Mammary epithelial cell (primary cell): ENCODE measurements at places on chromosomes 16 and 17. TPM values are rescaled to one million over a fixed set of nuclear protein-coding genes. Genes with fewer than 3 reads are reported as not detected.

CDH15 gene
- 0.33 TPM for total RNA-seq

DNA sequence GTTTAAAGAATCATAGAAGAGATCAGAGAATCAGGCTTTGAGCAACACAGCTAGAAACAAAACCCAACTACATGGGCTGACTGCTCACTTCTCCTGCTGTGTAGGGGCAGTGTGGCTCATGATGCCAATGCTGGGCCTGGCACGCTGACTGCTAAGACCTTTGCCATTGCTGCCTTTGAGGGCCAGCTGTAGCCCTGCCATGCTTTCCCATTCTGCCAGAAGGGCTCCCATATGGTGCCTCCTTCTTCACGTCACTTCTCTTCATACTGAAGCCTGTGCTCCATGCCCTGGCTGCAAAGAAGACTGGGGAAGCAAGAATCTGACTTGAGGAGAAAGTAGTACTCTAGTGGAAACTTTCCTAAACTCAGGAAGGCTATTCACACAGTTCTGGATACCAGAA lies 232.9 kb downstream of the UTP18 start:
- no peak for DNase-seq

- DNase-seq, result no peak
Observed at GRCh38 chr16:80848862-80849261, 44.5 kb upstream of the CDYL2 start.

GRCh38 chr16:58842156-58842555 lies 108.0 kb upstream of the GOT2 start:
- DNase-seq, result no peak

DNA sequence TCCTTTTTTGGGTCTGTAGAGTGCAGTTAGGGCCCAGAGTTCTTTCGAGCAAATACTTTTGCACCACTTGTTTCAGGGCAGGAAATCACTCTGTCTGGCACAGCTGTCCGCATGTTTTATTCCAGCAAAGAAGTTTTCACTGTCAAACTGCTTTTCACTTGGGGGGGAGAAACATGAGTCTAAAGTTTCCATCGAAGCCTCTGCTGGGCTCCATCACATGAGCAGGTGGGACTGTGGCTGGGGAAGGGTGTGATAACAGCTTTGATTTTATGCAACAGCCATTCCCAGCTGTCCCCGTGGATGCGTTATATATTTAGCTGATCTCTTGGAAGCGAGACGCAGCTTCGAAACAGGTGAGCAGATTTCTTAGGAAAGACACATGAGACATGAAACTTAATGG lies 288.6 kb downstream of the SNX29 start:
- no peak for DNase-seq

DNA sequence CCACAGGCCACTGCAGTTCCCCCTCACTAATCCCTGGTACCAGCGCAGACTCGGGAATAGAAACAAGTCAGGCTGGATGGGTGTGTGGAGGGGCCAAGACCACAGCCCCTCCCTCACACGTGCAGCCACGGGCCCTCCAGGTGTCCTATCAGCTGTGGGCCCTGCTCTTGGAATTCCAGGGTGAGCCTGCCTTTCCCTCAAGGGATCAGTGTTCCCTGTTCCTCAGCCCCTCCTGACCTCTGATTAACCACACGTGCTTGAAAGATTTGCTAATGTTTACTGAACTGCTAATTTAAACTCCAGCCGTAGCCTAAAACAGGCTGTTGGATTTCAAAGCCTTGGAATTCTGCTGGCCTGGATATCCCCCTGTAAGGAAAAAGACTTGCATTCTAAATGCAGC lies 146.4 kb downstream of the SOCS1 start:
- DNase-seq, result no peak

- no peak for DNase-seq
Observed at GRCh38 chr17:30570191-30570590, 93.0 kb downstream of the GOSR1 start.

DNA sequence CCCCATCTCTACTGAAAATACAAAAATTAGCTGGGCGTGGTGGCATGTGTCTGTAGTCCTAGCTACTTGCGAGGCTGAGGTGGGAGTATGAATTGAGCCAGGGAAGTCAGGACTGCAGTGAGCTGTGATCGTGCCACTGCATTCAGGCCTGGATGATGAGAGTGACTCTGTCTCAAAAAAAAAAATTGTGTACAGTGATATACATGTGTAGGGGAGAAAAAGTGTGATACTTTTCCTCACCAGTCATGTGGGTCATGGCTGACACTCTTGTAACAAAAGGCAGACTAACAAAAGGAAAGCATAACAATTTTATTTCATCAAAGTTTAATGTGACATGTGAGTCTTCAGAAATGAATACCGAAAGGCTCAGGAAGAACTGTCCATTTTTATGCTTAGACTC lies 2.0 kb upstream of the ABCC12 start:
- DNase-seq, result no peak

DNA sequence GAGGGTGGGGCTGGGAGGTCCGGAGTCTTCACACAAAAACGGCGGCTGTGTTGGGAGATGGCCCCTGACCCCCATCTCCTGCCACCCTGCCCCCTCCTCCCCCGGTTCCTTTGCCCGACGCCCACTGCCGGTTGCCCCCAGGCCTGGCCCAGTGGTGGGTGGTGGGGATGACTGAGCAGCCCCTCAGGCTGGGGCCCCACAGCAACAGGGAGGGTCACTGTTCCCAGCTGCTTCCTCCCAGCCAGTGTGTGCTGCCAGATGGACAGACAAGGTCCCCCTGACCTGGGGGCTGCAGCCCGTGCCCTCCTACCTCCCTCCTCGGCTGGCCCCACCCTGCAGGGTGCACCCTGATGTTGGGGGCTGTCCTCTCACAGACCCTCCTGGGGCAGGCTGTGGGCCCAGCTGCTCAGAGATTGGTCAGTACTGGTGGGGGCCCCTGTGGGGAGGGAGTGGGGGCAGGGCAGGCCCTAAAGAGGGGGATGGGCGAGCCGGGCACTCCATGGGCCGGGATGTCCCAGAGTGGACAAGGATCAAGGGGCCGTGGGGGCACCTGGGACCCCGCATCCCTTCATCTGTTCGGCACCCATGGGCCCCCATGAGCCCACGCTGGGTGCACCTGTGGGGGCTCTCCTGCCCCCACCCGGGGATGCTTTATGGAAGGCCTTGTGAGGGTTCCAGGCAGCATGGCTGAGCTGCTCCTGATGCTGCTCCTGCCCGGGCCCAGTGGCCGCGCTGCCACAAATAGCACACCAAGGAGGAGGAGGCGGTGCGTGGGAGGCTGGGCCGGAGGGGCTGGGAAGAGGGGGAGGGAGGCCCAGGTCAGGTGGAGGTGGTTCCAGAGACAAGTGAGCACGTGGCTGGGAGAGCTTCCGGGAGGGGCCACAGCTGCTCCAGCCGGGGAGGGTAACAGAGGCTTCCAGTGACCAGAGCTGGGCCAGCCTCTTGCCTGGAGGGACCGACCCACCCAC lies 5.1 kb downstream of the C1QTNF8 start:
- DNase-seq, result no peak

NUPR1 gene
- 160 and 359 TPM in 2 replicates for total RNA-seq

- DNase-seq, result no peak
Observed at GRCh38 chr16:85986931-85987749, 88.2 kb downstream of the IRF8 start.

- DNase-seq, result no peak
Observed at GRCh38 chr16:35560637-35560984, 2101.2 kb downstream of the TP53TG3F start.

DNA sequence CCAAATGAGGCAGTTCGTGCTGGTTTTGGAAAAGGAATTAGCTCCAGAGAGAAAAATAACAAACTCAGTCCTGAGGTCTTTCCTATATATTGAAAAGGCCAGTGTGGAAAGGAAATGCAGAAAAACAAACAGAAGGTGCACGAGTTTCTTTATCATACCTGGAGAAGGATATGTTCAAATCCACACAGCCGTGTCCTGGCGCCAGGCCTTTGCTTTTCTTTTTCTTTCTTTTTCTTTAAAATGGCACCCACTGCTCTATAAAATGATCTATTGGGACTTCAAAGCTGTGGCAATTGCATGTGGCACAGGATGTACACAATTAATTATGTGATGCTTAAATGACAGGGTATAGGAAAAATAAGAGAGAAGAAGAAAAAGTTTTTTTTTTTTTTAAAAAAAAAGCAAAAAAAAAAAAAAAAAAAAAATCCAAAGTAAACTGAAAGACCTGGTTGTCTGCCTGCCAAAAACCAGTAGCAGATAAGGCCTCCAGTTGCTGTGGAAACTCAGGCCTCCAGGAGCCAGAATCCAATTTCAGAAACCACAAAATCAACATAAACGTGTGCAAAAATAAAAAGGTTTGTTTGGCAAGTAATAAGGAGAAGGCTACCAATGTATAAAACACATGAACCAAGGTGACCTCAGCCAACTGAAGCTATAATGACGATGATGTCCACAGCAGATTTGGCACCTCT lies 957.6 kb upstream of the SOX9 start:
- DNase-seq, result no peak

ITGA2B gene
- total RNA-seq, result 1.3 TPM in 2 replicates

CCDC200 gene
- not detected in 2 replicates for total RNA-seq

- no peak for DNase-seq
Observed at GRCh38 chr16:87368029-87368770, 15.4 kb downstream of the FBXO31 start.

DNA sequence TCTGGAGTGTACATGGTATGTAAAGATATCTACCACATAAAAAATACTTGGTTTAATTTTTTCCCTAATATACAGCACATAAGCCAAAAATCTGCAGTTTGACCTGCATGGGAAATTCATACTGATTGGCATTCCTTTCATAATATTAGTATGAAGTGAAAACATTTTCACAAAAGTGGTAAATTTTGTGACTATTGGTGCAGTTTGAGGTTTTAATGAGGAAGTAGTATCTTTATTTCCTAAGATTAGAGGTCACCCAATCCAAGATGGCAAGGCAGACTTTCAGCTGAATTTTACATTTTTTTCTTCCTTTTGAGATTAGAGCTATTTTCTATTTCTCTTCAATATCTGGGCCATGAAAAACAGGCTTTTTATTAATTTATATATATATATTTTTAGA lies 21.2 kb downstream of the METTL9 start:
- no peak for DNase-seq

SLX1B gene
- total RNA-seq, result 13.3 TPM

DNA sequence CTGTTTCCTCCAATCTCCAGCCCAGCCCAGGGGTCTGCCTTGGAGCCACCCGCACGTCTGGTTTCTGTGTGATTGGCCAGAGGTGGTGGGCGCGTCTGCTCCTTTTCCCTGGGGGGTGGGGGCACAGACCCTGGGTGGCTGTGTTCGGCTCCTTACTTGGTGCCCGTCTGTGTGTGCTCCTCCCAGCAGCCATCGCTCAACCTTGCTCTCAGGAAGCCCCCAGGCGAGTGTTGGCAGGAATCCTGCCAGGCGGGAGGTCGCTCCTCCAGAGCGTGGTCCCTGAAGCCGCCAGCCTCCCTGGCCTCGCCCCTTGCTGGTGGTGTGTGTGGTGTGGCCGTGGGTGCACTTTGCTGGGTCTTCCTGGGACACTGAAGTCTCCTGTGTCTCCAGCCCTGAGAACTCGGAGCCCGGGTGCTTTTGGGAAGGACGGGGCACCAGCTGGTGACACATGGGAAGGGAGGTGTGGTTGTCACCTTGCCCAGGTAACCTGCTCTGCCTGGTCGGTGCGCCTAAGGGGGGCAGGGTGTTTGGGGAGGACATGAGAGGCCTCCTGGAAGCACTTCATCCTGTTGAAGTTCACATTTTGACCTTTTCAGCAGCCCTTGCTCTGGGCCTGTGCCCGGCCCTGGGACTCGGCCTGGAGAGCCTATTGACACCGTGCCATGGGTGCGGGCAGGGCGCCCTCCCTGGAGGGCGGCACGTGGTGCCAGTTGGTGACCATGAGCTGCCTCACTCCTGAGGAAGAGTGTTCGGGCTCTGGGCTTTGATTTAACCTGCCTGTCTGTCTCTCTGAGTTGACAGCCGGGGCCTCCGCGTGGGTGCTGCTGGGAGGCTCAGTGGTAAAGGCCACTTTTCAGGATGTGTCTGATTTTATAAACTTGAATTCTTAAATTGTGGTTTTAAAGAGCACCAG lies 49.0 kb upstream of the ZNF750 start:
- DNase-seq, result no peak

DNA sequence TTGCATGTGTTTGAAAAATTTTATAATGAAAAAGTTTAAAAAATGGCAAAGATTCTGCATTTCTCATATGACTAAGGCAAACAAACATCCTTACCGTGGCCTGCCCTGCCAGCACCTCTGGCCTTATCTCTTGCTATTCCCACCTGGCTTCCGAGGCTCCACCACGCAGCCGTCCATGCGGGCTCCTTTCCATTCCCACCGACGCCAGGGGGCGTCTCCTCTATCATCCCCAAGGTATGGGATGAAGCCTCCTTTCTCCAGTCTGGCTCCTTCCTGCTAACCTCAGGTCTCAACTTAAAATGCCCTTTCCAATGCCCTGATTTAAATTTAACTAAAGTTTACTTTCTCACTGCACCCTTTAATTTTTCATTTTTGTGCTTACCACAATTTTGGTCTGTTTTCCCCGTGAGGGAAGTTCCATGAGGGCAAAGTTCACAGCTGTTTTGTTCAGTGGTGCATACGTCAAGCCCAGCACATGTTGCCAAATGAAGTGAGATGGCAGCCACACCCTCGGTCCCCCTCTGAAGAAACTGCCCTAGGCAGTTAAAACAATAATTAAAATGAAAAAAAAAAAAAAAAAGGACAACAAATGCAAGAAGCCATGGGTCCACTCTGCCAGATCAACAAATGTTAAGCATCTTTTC lies 13.3 kb upstream of the SDK2 start:
- DNase-seq, result peak; percentile 34

C16orf54 gene
- not detected for total RNA-seq

DNA sequence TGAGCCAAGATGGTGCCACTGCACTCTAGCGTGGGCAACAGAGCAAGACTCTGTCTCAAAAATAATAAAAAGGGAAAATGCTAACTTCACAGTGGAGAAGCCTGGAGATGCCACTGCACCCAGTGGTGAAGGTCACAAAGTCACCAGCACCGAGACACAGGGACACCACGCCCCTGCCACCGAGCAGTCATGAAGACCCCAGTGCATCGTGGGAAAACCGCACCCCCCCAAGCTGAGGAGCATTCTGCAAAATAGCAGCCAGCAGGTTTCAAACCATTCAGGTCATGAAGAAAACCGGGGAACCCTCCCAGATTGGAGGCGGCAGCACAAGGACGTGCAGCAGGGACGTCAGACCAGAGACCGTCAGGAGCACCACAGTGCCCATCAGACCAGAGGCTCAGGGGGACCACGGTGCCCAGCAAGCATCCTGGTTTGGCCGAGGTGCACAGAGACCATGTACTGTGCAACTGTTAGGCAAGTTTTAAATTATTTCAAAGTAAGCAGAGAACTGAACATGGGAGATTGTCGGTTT lies 13.7 kb downstream of the CHMP1A start:
- DNase-seq, result no peak
